ENCODE measurements at places on chromosomes 2 and 18.

DNA sequence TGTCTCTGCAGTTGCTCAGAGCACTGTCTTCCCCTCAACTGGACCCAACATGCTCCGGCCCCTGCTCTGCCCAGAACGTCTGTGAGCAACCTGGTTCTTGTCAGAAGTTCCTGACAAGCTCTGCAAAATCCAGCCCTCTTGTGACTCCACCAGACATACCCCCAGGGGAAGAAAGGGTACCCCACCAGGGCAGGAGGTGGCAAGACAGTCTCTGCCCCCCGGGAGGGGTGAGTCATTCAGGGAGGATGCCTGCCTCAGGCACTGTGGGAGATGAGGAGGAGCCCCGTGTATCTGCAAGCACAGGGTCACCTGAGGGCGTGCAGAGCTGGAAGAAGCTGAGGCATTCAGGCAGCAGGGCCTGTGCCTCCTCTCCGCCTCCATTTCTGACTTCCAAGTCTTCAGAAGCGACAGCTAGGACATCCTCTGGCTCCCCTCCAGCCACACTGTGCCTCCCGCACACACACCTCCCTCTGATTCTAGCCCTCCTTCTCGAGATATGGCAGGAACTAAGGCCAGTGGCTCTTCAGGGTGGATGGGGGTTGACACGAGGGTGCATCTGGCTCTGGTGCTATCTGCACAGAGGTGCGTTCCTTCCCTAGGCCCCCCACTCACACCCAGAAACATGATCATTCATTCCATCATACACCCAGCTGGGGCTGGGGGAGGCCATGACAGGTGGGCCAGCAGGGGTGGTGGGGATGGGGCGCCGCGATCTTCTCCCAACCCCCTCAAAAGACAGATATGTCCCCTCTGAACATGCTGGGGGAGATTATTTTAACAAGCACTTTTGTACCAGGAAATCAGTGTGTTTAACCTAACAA lies 222.2 kb downstream of the CYP26B1 start:
- no peak for DNase-seq

GRCh38 chr2:42519624-42520023 lies 25.8 kb upstream of the KCNG3 start:
- DNase-seq = no peak

GRCh38 chr2:122117371-122117770 lies 361.9 kb downstream of the TSN start:
- no peak for DNase-seq

DNA sequence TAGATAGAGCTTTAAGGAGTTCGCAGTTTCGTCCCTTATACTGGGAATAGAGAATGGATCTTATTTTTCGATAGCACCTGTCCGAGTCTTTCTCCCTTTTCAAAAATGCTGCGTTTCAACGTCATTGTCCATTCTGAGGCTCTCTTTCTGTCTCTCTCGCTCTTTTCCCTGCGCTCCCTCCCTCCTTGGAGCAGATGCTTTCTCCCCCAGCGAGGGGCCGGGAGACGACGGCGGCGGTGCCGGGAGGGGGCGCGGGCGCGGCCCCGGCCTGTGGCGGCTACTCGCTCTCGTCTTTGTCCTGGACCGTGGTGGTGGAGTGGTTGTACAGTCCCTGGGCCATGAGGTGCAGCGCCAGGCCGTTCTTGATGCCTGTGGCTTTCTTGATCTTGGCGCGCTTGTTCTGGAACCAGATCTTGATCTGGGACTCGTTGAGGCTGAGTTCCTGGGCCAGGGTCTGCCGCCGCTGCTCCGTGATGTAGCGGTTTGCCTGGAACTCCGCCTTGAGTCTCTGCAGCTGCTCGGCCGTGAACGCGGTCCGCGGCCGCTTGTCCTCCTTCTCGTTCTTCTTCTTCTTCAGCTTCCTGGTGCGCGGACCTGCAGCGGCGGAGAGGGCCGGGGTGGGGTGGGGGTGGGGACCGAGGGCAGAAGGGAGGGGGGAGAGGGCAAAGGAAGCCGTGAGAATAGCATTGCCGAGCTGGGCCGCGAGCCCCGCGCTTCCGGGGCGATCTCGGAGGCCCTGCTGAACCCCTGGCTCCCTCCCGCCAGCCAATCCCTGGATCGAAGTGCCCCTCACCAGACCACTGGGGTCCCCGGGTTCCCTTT lies 4.6 kb downstream of the EN1 start:
- no peak for DNase-seq

DNA sequence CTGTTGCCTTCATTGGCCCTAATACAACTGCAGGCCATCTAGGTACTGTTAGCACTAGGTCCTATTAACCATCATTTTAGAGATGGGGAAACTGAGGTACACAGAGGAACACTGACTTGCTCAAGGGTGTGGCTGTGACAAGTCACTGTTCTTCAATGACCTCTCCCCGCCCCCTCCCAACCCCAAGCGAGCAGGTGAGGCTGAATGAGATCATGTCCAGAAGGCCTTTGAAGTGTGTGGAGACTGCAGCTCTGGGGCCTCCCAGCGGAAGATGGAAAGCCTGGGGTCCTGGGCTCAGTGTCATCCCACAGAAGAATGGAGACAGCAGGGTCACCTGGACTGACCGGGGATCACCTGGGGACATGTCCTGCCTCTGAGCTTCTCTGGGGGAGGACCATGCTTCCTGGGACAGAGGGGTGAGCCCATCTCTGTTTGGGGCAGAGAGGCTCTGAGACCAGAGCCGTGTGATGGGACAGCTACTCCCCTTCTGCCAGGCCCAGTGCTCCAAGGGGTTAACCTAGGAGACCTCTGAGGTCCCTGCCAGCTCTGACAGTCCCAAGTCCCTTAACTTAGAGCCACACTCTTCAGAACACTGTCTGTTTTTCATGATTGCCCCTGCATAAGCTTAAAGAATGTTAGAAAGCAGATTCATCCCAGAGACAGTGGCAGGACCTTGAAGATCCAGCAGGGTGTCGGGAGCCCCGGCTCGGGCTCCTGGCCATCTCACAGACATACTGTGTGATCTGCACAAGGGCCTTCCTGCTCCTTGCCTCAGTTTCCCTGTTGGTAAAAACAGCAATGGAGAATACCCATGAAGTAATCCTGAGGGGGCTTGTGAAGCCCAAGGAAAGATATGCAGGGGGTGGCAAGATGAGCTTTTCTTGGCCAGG lies 16.7 kb upstream of the FOSL2 start:
- DNase-seq = no peak

DNA sequence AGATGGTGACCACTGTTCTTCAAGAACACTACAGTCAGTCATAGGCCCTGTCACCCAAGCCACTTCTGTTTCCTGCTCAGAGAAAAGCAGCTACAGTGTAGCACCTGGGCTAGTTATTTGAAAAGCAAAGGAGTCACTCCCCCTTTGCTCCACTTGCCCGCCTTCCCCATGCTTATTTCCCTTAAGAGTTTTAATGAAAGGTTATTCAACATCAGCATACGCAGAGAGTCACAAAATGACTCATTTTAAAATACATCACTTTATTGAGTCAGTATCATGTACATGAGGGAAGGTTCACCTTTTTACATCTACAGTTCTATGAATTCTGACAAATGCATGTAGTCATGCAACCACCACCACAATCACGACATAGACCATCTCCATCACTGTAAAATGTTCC lies 71.3 kb downstream of the TNFRSF11A start:
- DNase-seq = no peak

GRCh38 chr2:27915191-27915590 lies 24.7 kb downstream of the BABAM2 start:
- DNase-seq = no peak

- no peak for DNase-seq
These were observed at the start of gene TUBA4B for GRCh38 chr2:219252900-219253752. TUBA4B (plus strand) TSS chr2:219253243; CDS start chr2:219253408, 165 bp downstream.

DNA sequence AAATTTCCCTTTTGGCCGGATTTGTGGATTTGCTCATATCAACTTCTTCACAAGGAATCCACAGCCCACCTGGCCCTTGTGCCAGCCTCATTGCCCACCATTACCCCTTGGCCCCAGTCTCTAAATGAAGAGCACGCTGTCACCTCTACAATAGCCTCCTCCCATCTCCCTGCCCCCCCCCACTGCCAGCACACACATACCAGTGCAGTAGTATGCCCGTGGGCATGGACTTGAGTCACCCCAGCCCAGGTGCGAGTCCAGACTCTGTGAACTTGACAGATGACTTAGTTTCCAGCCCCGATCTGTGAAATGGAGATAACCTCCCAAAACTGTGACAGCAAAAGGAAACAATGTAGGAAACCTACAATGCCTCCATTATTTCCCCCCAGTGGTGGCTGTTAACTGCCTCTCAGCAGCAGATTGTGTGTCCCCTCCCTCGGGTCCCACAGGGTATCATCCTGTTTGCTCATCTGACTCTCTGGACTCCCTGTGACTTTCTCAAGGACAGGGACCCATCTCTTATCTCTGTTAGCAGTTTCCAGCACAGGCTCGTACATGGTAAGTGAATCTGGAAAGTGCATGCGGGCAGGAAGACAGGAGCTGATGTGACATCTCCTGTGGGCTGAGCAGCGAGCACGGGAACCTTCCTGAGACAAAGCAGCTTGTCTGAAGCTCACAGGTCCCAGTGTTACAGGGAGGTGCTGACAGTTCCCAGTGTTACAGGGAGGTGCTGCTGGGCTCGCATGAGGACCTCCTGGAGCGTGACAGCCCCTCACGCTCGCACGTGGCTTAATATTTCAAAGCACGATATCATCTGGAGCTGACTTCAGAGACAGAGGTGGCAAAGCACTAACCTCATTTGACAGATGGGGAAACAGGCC lies 4.2 kb upstream of the TMEM185B start:
- no peak for DNase-seq

Data from NCI-H1417 treated with DMSO at 0.1 percent for 48 hours (cell line).